ENCODE measurements at places on chromosomes 12 and 14.

DNA sequence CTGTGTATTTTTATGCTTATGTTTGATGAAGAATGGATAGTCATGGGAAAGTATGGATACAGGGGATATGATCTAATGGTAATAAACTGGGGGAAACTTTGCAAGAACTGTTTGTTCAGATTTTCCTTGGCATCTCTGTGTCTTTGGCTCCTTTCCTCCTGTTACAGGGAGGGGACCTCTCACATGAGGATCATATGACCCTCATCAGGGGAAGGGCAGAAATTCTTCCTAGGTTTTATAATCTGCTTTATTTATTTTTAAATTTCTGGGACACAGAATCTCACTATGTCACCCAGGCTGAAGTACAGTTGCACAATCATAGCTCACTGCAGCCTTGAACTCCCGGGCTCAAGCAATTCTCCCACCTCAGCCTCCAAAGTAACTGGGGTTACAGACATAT is 526.5 kb downstream of the CCER1 start:
- DNase-seq, result no peak

DNA sequence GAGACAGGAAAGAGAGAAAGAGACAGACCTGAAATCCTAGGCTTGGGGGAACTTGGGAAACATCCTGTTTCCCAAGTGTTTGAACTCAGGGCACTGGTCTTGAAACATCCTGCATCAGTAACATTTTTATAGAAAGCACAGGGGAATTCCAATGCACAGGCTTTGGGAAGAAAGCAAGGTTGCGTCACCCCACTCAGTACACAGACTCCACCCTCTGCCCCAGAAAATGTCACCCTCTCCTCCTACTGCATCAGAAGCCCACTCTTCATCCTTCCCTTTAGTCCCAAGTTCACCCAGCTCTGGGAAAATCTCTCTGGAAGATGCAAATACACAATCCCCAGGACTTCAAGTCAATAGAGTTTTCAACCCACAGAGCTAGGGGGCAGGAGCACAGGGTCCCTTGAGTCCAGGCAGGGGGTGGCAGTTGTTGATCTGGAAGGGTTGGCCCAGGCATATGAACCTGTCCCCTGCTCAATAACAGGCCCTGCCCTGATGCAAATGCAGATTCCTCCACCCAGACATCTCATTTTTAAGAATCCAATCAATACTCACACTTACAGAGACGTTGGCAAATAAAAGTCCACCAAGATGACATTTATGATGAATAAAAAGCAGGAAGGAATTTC is 1.7 kb downstream of the RDH16 start:
- DNase-seq, result no peak

DNA sequence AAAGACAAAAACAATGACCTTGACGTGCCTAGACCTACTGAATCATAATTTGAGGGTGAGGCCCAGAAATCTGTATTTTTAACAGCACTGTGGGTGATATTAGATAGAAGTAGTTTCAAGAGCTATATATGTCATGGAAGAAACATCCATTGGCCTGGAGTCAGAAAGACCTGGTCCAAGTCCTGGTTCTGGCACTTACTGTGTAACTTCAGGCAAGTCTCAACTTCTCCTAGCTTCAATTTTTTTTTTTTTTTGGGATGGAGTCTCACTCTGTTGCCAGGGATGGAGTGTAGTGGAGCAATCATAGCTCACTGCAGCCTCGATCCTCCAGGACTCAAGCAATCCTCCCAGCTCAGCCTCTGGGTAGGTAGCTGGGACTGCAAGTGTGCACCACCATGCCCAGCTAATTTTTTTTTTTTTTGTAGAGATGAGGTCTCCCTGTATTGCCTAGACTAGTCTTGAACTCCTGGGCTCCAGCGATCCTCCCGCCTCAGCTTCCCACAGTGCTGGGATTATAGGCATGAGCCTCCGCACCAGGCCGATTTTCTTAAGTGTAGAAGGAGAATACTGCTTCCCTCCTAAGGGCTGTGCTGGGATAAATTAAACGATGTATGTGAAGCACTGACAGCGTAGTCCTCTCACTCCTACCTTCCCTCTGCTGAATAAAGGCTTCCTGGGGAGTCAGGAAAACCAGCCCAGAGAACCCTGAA is 14.3 kb upstream of the GPX2 start:
- DNase-seq, result no peak

DNA sequence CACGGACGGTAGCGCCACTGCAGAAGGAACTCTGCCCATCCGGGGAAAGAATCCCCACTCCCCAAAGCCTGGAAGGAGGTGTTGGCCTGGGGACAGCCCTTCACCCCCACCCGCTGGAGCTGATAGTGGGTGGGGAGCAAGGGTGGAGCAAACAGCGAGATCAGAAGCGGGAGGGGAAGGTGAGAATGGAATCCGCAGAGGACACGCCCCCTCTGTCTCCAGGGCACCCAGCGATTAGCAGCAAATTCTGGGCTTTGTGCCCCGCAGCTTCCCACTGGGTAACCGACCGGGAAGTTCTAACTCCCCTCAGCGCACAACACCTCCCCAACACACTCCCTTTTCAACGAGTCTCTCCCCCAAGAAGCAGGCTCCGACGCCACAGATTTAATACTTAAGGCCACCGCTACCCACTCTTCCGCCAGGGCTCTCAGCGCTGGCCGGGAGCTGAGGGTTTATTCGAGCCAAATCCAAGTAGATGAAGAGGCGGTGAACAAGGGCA is 1.4 kb downstream of the SLC25A29 start:
- no peak for DNase-seq

DNA sequence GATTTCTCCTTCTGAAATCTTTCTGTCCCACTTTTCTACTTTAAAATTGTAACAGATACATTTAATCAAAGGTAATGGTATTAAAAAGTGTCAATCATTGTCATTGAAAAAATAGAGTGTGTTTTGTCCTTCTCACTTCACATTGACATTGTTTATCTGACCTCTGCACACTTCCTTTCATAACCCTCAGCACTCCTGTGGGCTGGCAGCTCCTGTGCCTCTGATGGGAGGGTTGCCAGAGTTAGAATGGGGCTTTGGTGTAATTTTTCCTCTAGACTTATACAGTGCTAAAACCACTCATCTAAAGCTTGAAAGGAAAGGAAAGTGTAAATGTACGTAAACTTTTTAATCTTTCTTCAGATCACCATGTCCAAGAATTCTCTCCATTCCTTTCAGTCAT is 23.7 kb downstream of the KCNA1 start:
- DNase-seq, result no peak

DNA sequence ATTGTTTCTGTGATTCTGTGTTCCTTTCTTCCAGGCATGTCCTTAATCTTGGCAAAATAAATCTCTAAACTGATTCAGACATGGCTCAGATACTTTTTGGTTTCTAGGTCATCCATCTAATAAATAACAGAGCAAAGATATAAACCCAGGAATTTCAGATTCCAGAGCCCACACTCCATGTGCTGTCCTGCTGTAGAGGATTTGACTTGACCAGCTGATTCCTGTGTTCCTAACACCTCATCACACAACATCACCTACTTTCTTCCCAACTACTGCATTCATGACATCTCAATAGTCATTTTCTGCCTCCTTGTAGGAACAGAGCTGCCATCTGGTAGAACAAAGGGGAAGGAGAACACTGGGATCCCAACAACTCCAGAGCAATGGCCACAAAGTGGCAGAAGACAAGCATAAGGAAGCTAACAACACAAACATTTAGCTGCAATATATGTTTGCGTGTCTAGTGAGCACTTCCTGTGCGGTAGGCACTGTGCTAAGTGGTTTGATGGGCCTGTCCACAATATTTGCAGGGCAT is 91.9 kb upstream of the OVCH1 start:
- DNase-seq, result no peak

GRCh38 chr14:74572726-74573301 is 39.2 kb downstream of the LTBP2 start:
- DNase-seq, result no peak
